ENCODE measurements at places on chromosomes 13 and 19.

GRCh38 chr13:59352600-59352999 lies 811.1 kb downstream of the DIAPH3 start:
- no peak for DNase-seq

DNA sequence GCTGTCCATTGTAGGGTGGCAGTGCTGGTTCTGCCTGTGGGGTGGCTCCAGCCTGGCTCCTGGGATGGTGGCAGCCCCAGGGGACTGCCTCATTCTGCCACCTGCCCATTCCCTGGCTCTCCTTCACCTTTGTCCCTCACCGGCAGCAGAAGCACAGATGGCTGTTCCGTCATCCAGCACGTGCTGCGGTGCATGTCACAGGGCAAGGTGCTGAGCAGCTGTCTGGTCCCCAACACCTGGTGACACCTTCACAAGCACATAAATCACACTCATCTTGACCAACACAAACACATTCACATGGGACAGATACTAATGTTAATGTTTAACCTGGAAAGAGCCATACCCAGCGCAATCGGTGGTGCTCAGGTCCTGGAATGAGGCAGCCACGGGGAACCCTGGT lies 126.8 kb downstream of the UQCRFS1 start:
- DNase-seq, result no peak

- DNase-seq, result no peak
Observed at GRCh38 chr19:10388957-10389356, 8.6 kb upstream of the TYK2 start.

GRCh38 chr19:33391631-33392249 lies 18.2 kb downstream of the CEBPG start:
- no peak for DNase-seq

GRCh38 chr13:23609414-23609760 lies 39.2 kb downstream of the TNFRSF19 start:
- no peak for DNase-seq

GRCh38 chr13:22053053-22053452 lies 382.2 kb downstream of the FGF9 start:
- no peak for DNase-seq

- DNase-seq, result no peak
Observed at GRCh38 chr19:33756177-33756576, 40.5 kb upstream of the KCTD15 start.

GRCh38 chr19:28289295-28290063 lies 923.5 kb downstream of the UQCRFS1 start:
- DNase-seq, result no peak

DNA sequence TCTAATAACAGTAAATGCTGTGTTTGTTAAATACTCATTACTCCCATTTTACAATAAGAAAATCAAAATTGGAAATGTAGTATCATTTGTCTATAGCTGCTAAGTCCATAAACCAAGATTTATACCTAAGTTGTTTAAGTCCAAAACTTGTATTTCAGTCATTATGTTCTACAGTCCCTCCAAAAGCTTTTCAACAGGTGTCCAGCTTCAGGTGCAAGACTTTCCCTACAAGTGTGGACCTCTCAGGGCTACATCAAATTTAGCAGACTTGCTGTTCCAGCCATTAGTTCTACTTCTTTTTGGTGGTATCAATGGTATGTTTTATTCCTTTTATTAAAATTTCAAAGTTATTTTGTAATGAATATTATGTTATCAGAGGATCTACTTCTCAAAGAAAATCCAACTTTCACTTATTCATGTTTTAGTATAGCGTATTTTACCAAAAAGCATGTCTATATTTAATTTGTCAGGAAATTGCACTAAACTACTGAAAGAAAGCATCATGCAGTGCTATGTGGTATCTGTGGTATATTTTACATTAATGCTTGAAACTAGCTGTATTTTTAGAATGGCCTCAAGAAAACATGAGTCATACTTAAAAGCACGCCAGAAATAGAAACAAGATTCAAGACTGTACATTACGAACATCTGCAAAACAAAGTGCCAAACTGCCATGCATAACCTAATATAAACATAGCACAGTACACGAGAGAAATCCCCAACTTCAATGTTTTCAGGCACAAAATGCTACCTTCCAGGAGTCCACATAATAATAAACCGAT lies 44.5 kb downstream of the VWA8 start:
- DNase-seq, result peak; percentile 52

DNA sequence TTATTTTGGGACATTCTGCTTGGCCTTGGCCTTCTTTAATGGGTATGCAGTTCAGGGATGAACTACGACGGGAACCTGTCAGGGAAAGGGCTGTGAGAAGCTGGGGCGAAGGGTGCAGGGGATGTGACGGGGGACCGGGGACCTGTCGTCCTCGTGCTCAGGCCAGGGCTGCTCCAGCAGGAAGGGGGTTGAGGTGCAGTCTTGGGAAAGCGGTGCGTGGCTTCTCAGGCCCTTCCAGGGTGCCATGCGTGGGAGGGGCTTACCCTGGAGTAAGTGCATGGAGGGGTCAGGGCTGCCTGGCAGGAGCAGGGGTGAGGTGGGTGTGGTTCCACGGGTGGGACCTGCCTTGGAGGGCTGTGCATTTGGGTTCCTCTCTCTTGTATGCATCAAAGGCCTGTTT lies 100.8 kb downstream of the TEX29 start:
- DNase-seq, result no peak

DNA sequence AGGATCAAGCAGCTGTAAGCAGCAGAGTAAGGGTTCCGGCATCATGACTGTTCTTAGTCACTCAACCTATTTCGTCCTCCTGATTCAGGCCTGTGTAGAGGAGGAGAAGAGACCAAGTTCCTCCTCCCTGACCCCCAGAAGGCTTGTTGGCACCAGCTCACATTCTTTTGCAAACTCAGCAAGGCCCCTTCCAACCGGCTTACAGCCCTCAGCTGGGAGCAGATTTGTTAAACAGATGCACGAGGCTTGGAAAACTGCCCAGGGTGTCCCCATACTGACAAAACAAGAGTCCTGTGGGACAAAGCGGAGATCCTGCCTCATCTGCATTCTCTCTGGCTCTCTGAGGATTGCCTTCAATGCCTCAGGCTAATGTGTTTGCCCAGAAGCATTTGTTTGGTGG lies 113.2 kb upstream of the SOX21 start:
- no peak for DNase-seq

DNA sequence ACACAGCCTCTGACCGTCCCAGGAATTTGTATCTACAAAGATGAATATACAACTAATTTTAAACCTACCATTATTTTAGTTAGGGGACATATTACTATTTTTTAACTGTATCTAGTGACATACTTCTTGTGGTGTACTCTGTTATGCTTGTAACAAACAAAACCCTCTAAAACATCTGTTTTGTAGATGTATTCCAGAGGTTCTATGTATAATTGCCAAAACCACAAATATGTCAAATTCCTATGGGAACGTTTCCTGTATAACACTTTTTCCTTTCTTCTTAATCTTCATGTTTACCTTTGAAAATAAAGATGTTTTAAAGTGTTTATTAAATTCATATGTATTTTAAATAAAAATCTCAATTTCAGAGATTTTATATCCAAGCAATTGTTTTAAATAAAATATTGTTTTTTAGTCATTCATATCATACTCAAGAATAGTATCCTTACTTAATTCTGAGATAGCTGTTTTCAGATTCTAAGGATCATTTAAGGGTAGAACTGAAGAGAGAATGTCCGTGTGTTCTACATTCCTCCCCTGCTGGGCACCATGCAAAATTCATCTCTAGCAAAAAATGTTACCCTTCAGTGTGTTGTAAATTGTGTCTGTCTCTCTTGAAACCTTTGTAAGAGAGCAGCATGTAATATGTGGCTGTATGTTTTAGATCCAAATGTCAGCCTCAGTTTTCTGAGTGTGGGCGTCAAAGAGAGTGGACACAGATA lies 1327.7 kb downstream of the EFNB2 start:
- no peak for DNase-seq

GRCh38 chr19:16445238-16446107 lies 26.3 kb downstream of the EPS15L1 start:
- DNase-seq, result no peak

DNA sequence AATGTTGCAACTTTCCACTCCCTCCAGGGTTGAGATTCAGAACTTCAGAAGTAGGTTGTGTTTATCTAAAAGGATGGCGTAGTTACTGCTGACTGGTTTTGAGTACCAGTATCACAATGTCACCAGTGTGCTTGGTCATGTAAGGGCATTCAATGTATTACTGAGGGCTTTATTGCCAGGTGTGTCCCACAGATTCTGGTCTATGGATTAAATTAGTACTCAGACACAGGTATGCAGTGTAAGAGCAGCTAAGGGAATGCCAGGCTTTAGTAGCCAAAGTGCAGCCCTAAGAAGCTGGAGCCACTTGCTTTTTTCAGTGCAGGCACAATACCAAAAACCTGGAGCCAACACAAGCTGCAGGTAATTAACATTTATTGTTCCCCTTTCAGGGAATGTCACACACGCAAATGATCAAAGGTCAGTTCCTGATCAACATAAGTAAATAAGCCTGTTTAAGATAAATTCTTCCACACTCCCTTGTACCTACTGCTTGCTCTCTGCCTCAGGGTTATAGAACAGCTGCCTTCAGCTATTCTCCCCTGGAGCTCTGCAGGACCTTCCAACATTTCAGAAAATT lies 130.1 kb upstream of the ZNF91 start:
- DNase-seq, result no peak

DNA sequence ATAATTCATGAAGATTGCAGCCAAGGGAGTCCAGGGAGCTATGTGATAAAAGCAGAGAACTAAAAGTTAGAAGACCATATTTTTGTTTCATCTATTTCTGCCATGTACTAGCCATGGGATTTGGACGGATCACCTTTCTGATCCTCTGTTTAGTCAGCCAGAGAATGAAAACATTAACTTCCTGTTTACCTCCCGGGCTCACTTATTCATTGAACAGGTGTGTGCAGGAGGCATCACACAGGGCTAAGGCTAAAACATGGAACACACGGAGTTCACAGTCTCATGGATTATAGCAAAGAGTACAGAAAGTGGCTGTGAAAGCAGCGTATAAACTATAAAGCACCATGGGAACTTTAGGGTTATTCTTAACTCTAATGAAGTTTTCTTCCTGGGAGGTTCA lies 96.8 kb downstream of the GPR12 start:
- DNase-seq, result no peak

Data from BJ (cell line).